ENCODE measurements at places on chromosomes 2 and 18.

DNA sequence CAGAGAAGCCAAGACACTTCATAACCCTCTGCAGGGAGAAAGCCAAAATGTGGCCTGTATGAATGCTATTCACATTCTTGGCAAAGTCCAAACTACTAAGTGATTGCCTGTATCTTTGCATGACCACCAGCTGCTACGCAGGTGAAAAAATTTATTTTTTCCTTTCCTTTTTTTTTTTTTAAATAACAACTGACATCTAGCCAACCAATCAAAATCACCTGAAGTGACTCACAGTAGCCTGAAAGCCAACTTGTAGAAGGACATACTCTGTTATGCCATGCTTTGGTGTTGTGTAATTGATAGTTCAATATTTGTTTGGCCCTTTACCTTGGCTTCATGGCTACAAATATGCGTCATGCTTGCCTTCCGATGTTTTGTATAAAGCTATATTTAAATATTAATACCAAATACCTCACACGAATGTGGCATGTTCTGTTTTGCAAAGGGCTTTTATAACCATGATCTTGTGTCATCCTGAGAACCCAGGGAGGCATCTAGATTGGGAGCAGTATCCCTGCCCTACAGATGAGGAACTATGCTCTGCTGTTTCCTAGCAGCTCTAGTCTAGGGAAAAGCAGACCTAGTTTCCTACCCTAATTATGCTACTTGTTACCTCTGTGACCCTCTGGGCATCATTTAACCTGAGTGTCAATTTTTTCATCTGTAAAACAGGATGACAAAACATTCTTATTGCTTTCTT, 102.1 kb downstream of the MYOM1 start:
- peak; percentile 93 for DNase-seq

DNA sequence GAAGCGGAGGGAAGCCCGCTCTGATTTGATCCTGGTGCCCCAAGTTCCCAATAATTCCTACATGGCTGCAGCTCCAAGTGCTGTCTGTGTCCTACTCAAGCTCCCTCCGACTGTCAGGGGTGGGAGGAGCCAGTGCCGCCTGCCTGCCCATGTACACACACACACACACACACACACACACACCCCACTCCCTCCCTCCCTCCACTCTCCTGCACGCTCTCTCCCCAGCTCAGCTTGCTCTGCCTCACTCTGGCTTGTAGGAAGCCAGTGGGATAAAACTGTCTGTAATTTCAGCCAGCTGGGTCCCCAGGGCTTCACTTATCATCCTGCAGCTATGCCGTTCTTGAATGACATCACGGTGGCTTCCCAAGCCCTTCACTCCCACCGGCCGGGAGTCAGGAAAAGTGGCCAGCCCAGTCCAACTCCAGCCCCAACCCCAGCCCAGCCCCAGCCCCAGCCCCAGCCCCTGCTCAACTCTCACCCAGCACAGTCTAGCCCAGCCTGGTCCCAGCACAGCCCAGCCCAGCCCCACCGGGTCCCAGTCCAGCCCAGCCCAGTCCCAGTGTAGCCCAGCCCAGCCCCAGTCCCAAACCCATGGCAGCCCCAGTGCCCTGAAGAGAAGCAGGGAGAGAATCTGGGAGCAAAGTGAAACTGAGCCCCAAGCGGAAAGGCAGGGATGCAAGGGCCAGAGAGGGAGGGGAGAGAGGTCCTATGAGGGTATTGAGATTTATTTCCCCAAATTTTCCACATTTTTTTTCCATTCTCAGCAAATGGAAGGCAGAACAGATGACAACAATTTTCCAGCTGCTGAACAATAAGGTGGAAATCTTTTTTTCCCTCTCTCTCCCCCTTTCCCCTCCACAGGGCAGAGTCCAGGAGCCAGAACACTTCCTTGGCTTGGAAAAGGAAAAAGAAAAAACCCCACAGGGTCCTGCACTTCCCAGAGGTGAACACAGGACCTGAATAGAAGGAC, 144.0 kb downstream of the TNS1 start:
- no peak for DNase-seq

GRCh38 chr18:35610089-35610488, 28.5 kb downstream of the GALNT1 start:
- no peak for DNase-seq

DNA sequence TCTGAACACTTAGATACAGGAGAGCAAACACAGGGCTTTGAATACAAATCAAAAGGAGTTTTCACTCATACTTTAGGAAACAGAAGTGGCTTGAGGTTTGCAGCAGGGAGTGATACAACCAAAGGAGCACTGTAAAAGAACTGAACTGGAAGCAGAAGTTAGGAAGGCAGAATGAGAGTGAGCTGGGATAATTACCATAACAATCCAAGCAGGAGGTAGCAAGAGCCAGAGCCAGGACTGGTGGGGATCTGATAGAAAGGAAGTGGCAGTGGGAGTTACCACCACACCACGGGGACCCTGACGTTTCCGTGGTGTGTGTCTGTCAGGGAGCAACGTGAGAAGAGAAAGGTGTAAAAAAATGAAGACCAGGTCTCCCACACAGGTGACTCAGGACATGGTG, 81.3 kb upstream of the EPB41L3 start:
- no peak for DNase-seq

GRCh38 chr2:64609227-64609941, 44.3 kb downstream of the SERTAD2 start:
- DNase-seq, result peak; percentile 32

DNA sequence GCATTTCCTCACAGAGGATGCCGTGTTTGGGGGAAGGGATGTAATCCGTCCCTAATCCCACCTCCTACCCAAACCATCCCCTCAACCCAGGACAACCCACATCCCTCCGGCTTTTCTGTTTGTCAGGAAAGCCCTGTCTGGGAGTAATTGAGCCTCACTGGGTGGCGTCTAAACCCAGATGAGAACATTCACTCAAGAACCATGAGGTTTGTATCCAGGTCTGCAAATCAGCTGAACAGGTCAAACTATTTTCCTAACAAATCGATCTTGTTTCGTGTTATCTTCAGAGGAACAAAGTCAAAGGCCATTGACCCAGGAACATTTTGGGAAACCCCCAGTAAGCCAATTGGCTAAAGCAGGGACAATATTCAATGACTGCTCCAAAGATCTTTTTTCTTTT, 25.7 kb downstream of the CYP27C1 start:
- DNase-seq, result no peak

GRCh38 chr2:98472132-98472650, 27.5 kb downstream of the INPP4A start:
- DNase-seq, result no peak

GRCh38 chr2:212994976-212995375, 156.4 kb downstream of the IKZF2 start:
- DNase-seq, result peak; percentile 46

DNA sequence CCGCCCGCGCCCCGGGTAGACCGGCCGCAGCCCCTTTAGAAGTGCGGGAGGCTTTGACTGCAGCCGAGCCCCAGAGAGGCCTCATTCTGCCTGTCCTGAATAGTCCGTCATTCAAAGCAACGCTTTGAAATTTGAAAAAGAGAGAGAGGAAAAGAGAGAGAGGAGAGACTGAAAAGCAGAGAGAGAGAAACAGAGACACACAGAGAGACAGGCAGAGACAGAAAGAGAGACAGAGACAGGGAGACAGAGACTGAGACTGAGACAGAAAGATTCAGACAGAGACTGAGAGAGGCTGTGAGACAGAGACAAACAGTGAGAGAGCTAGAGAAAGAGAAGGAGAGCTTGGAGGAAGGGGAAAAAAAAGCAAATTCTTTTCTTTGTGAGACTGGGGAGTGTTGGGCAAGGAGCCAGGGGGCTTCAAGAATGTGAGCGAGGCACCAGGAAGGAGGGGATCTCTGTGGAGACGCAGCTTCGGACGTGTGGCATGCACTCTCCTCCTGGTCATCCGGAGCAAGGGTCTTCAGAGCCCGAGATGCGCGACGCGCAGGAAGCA, 73.1 kb downstream of the MYCN start:
- no peak for DNase-seq

GRCh38 chr2:158645299-158645698, 149.8 kb upstream of the DAPL1 start:
- no peak for DNase-seq

DNA sequence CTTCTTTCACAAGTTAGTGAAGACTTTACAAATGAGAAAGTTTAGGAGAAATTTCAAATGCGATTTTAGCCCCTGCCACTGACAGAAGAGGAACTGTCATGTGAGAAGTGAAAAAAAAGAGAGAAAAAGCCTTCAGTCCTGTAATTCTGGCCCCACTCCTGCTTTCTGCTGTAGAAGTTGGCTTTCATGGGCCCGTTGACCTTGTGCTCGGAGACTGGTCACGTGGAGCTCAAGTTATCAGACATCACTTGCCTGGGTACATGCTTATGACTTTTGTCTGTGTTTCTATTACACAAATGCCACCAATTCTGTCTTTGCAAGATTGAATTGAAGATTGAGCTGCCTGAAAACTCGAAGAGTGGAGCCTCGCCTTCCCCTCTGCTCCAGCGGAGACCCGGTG, 749.9 kb downstream of the BCL11A start:
- no peak for DNase-seq

- DNase-seq, result no peak
Measured at GRCh38 chr18:36088256-36088655, 20.9 kb upstream of the RPRD1A start.

DNA sequence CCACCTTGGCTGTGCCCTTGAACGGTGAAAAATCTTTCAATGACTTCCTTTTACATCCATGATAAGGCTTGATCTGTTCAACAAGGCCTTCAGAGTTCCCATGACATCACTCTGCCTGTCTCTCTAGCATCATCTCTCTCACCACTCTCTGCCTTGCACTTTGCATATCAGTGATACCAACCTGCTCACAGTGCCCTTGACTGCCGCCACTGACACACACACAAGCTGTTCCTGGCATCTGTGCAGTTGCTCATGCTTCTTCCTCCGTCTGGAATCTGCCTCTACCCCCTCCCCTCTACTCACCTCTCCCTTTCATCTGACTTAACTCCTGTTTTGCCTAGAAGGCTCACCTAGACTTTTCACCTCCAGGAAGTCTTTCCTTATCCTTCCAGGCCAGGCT, 79.1 kb upstream of the SEC11C start:
- DNase-seq, result no peak

GRCh38 chr2:237625777-237626176, 1.6 kb upstream of the LRRFIP1 start:
- DNase-seq, result no peak

Measured in PC-3 (cell line).